ENCODE measurements at places on chromosomes 16 and 17.
A peak's percentile ranks its signal among the peaks of the same experiment; 100 is the strongest.

GRCh38 chr16:86836503-86837129 is 258.3 kb downstream of the FOXL1 start:
- DNase-seq, result no peak

DNA sequence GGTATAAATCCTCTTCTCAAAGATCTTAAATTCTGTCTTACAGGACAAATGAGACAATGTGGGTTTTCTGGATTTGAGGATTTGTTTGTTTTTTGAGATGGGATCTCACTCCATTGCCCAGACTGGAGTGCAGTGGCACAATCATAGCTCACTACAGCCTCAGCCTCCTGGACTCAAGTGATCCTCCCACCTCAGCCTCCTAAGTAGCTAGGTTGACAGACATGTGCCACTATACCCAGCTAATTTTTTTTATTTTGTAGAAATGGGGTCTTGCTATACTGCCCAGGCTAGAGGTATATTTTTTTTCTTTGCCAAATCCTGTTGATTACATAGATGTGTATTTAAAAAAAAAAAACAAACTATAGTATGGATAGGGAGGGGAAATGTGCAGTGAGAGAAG is 31.8 kb upstream of the SDR42E2 start:
- DNase-seq, result no peak

DNA sequence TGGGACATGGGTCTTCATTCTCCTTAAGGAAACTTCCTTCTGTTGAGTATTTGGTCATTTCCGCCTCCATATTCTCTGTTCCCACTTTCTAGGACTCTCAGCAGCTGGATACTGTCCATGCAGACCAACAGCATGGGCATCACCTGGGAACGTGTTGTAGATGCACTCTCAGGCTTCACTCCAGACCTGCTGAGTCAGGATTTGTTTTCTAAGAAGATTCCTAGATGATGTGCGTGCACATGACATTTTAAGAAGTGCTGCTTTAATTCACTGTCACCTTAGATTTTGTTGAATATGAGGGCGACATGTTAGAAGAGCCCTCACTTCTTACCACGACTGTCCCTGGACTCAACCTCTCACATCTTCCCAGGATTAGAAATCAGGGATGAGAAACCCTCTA is 10.0 kb upstream of the SDK2 start:
- no peak for DNase-seq

GRCh38 chr16:18800775-18801144 is 589 bp downstream of the ARL6IP1 start:
- no peak for DNase-seq

DNA sequence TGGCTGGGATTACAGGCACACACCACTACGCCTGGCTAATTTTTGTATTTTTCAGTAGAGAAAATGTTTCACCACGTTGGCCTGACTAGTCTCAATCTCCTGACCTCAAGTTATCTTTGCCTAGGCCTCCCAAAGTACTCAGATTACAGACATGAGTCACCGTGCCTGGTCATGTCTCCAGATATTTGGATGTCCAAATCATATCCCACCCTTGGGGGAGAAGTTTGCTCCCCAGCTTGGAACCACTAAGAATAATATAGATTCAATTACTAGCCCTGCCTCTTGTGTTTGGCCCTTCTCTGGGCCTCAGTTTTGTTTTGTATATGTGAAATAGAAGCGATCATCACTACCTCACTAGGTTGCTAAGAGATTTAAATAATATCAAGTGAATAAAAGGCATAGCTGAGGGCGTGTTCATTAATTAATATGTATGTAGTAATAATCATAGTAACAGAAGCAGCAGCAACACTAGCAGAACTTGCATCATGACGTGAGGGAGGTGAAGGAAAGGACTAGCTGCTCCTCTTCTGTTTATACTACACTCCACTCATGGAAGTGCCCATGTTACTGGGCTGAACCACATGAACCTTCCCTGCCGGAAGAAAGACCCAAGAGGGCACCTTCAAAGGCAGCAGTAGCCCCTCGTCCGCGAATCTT is 253.6 kb upstream of the XYLT1 start:
- no peak for DNase-seq

DNA sequence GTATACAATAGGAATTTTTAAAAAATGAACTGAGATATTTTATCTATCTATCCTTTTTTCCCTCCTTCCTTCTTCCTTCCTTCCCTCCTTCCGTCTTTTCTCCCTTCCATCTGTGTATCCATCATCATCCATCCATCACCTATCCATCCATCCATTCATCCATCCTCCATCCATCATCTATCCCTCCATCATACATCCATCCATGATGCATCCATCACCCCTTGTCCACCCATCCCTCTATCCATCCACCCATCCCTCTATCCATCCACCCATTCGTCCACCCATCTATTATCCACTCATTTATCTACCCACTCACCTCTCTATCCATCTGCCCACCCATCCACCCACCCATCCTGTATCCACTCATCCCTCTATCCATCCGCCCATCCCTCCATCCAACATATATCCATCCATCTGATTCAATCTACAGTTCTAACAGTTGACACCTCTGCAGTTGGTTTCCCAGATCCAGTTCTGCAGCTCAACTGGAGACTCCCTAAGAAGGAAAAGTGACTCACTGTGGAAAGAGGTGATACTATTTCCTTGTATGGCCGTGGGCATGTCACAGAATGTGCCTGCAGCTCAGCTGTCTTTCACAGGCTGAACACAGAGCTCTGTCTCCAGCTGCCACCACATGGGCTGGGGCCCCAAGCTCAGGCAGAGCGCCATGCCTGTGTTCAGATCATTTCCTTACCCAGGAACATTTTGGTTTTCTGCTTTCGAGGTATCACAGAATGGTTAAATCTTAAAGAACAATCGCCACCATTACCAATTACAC is 130.8 kb downstream of the XYLT1 start:
- DNase-seq, result no peak

- no peak for DNase-seq
Observed at GRCh38 chr16:89374393-89374960, 115.9 kb downstream of the ANKRD11 start.

GRCh38 chr16:69566981-69567680 is 1.4 kb downstream of the NFAT5 start:
- no peak for DNase-seq

- no peak for DNase-seq
Observed at GRCh38 chr17:29085223-29085622, 42.3 kb downstream of the PIPOX start.

DNA sequence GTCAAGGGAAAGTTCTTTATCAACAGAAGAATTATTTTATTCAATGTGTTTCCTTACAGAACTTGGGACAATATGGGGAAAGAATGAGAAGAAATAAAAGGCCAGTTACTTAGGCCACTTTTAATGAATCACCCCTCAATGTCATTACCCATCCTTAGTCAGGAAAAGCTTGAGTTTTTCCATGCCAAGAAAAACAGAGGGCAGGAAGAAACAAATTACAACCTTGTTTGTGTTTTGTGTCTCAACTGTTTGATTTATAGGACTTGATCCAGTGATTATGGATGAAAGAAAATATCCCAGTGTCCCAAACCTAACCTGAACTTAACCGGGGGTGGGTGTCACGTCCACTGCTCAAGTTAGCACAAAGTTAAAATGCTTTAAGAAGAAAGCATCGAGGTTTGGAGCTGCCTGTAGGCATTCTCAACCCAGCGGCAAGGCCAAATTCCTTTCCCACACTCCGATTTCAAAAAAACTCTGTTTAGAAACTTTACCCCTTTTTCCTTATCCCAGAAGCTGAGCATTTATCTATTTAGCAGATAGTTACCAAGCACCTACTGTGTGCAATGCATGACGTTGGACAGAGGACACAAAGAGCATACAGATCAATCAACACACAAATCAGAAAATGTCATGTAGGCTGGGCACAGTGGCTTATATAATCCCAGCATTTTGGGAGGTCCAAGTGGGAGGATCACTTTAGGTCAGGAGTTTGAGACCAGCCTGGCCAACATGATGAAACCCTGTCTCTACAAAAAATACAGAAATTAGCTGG is 14.0 kb upstream of the CYB5B start:
- no peak for DNase-seq

- DNase-seq, result peak; percentile 35
Observed at GRCh38 chr17:43766413-43767052, 7.9 kb upstream of the SOST start.

- DNase-seq, result no peak
Observed at GRCh38 chr17:5715478-5715877, 131.2 kb upstream of the NLRP1 start.

DNA sequence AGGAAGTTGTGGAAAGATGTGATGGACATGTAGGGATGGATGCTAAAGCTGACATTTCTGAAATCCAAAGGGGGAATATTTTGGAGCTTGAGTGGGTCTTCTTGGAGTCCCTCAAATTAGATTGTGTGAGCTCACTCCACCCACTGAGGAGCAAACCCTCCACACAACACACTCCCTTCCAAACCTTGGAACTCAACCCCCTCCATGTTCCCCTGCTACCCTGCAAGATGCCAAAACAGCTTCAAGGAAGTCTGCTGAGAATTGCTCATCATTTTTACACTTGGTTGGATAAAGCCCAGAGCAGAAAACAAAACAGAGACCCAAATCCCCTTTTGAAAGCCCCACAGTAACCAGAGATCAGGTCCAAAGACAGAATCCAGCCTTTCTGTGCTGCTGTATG is 103.3 kb upstream of the ERCC4 start:
- no peak for DNase-seq

DNA sequence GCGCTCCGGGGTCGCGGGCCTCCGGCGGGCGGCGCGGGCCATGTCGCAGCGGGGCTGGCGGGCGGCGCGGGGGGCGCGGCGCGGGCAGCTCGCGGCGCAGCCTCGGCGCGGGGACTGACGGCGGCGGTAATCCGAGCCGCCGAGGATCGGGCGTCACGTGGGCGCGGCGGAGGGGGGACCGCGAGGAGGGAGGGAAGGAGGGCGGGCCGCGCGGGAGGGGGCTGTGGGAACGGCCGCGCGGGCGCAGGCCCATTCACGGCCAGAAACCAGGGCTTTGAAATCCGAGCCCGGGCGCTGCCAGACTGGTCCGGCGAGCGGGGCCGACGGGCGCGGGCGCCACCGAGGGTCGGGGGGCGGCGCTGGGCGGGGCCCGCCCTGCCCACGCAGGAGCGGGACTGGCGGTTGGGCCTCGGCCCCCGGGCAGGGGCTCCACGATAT is at the start of gene MTSS2:
TSS of gene MTSS2 (minus strand) at position 116 of the 438 bp plus-strand sequence. CDS start 262 bp downstream, outside the sequence.
- peak; percentile 63 for DNase-seq

- DNase-seq, result no peak
Observed at GRCh38 chr17:78294776-78295175, 63.3 kb downstream of the TMEM235 start.

DNA sequence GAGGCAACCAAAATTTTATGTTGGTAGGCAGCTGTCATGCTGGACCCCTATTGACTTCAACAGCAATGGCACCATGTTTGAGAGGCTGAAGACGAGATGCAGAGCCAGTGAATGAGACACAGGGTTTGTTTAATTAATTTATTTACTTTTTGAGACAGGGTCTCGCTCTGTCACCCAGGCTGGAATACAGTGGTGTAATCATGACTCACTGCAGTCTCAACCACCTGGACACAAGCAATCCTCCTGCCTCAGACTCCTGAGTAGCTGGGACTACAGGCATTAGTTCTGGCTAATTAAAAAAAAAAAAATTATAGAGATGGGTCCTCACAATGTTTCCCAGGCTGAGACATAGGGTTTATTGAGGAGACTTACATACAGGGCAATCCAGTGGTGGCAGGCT is 36.2 kb upstream of the PPM1D start:
- no peak for DNase-seq

DNA sequence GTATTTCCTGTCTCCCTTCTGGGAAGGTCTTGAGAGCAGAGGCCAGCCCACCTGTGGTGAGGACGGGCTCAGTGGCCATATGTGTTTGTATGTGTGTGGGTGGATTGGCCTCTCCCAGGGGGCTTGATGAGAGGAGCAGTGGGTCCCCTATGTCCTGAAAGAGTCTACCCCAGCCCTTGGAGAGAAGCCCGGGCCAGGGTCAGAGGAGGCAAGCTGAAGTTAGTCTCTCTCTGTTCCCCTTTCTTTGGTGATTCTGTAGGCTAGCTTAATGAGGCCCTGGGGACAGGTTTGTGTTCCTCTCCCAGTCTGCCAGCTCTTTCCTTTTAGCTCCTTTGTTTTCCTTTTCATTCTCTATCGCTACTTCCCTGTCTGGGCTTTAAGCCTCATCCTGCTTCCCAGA is 23.8 kb upstream of the NFATC3 start:
- no peak for DNase-seq

GRCh38 chr16:8887952-8888560 is 5.9 kb downstream of the LITAFD start:
- no peak for DNase-seq

GRCh38 chr17:45720386-45720785 is 63.7 kb upstream of the CRHR1 start:
- DNase-seq, result no peak

DNA sequence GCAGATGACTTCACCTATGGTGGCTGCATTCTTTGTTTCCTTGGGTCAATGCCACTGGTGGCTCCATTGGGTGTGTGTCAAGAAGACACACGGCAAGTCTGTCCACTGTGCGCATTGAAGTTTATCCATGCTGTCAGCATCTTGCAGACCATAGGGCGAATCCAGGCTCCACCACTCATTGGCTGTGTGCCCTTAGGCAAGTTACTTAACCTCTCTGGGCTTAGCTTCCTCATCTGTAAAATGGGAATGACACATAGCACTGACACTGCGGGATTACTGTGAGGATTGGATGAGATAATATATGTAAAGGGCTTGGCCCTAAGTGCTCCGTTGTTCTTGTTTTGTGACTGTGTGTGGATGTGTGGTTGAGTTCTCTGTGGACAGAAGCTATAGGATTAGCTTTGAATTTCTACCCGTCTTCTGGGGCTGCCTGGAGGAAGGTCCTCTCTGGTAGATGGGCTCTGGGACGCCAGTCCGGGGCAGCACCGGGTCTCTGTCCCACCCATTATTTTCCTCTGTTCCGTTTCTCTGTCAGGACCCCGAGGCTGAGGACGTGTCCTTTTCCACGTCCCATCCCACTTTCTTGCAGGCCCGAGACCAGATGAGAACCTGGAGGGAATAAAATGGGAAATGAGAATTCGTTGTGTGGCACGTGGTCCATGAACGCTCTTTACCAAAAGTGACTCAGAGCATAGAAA is 178.4 kb downstream of the IRF8 start:
- DNase-seq, result no peak

DNA sequence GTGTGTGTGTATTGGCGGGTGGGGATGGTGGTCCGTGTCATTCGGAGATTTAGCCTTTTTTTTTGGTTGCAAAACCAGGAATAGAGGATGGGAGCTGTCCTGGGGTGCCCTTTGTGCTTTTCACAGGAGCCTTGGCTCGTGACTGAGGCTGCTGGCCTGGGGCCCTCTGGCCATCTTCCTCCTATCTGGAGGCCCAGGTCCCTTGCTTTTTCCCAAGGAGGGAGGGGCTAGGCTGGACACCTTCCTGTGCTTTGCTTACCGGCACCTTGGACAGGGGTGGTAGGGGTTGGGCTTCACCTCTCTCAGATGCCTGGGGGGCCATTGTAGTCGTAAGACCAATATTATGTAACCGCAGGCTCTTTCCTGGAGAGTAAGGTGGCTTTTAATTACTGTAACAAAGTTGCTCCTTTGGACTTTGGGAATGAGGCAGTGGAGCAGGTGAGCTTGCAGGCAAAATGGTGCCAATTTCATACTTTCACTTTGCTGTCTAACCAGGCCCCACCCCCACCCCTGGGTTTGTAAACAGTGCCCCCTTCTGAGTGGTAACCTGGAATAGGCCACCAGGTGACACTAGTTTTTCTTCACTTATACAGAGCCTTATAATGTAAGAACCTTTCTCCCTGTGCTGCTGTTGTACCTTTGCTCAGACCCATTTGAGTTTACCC is 1.2 kb downstream of the DYNLL2 start:
- peak; percentile 43 for DNase-seq

Measured in NCI-H1105 treated with DMSO at 0.1 percent for 48 hours (cell line).